ENCODE measurements at places on chromosomes 1 and 21. TPM values are rescaled to one million over a fixed set of nuclear protein-coding genes. Genes with fewer than 3 reads are reported as not detected.

DNA sequence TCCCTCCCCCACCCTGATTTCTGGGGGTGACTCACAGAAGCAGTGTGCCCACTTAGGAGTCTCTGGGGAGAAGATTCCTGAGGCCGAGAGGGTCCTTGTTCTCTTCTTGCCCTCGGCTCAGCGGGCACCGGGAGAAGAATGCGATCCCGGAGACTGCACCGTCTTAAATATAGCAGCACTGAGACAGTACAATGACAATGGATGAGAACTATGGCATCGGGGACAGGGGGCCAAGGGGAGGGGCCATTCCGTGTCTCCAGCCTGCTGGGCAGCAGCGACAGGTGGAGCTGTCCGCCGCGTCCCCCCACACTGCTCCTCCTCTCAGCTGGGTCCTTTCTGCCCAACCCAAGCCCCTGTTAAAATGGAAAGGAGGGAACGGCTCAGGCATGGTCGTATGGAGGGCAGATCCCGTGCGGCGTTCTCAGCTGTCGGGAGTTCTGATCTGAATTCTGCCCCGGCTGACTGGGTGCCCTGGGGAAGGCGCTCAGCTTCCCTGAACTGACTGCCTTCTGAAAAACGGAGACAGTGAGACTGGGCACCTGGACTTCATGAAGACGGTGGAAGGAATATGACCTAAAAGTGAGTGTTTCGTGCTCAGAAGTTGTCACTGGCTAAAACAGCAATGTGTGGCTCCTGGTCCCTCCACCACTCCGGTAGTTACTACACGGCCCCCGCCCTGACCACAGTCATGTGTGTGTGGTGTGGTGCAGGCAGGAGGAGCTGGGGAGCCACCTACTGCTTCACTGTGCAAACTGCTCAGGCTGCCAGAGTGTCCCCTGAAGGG lies at the start of gene MYOM3:
Gene MYOM3, minus strand, starts transcription at position 140 of the 784 bp plus-strand sequence. CDS start 3,499 bp downstream, outside the sequence.
- DNase-seq, result peak; percentile 60

GRCh38 chr1:38586993-38587646 lies 272.5 kb downstream of the RRAGC start:
- peak; percentile 11 for DNase-seq

GRCh38 chr1:21290546-21290944 lies 282 bp upstream of the ECE1 start:
- no peak for DNase-seq

- peak; percentile 70 for DNase-seq
Measured at GRCh38 chr1:46301808-46302640, 1.4 kb downstream of the LRRC41 start.

GRCh38 chr1:14929547-14930246 lies 223.8 kb upstream of the TMEM51 start:
- peak; percentile 68 for DNase-seq

GRCh38 chr1:37631036-37631435 lies 3.7 kb downstream of the RSPO1 start:
- DNase-seq, result no peak

GRCh38 chr1:65904681-65905083 lies 112.0 kb downstream of the PDE4B start:
- peak; percentile 59 for DNase-seq

GRCh38 chr1:165592945-165593823 lies 37.9 kb upstream of the MGST3 start:
- peak; percentile 37 for DNase-seq

PYHIN1 gene
- not detected for total RNA-seq

DNA sequence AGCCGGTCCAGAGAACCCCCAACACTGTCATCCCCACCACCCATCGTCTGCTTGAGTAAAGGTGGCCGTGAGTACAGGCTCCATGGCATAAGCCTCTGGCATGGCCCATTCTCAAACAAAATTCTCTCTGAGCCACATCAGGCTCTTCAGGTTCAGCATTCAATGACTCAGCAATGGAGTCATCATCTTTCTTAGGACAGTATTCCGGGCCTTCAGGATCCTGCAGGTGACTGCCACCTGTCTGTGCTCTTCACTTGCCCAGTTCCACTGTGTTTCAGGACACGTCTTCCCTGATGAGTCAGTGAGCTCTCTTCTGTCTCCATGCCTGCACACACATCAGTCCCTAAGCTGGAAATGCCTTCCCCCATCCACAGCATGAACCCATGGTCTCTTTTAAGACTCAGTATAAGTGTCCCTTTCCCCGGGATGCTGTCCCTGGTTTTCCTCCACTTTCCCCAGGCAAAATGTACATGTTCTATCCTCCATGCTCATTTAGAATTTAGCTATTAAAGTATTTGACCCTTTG lies 81.1 kb upstream of the FGGY start:
- no peak for DNase-seq

DNA sequence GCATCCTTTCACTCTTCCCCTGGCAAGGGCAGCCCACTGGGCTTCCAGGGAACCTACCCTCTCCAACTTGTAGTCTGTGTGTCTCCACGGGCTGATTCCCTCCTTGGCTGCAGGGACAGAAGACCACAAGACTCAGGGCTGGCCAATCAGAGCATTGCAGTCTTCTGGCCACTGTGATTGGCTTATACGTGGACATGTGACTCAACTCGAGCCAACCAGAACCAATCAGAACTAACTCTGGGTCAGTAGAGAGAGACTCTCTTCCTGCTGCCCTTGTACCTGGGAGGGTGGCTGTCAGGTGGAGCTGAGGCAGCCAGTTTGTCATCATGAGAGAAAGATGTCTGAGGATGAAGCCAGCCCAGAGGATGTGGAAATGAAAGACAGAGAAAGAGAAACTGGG lies 64.0 kb downstream of the DHRS3 start:
- DNase-seq, result peak; percentile 52

SLAMF9 gene
- not detected for total RNA-seq

GRCh38 chr1:96973605-96974004 lies 252.0 kb downstream of the PTBP2 start:
- DNase-seq, result peak; percentile 43

- no peak for DNase-seq
Measured at GRCh38 chr1:174839211-174839610, 160.5 kb upstream of the CACYBP start.

LCE2A gene
- not detected for total RNA-seq

DNA sequence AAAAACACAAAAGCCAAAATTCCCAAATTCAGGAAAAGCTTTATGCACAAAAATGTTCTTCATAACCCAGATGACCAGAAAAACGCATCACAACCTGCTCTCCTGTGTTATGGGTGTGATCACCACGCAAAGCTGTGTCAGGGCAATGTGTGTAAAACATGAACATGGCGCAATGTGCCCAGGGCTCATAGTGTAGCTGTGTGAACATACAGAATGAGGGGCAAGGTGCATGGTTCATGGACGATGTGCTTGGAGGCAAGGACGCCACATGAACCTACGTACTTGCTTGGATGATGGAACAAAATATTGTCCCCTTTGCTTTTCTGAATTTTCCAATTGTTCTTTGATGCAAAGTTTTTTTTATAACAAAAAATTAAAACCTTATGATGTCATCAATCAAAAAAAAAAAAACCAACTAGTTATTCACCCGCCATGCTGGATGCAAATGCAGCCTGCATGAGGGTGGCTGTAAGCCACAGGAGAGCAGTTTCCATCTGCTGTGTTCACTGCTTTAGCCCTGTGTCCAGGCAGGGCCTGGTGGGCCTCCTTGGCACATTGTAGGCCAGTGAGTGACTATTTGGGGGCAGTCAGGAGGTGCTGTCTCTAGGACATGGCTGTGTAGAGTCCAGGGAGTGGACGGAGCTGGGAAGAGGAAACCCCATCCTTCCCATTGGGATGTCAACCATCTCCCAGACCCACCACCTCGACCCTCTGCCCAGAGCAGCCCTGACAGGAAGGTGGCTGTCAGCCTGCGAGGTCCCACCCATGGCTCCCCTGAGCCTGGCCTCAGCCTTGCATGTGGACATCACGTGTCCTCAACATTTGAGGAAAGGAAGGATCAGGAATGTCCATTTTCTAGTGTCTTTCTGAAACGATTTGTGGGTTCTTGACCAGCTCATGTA lies 13.6 kb downstream of the KRTAP10-1 start:
- no peak for DNase-seq

- DNase-seq, result no peak
Measured at GRCh38 chr1:56547977-56548376, 31.4 kb downstream of the PLPP3 start.

VHLL gene
- total RNA-seq, result not detected
